ENCODE measurements at places on chromosomes 1 and 21.

- no peak for DNase-seq
Observed at GRCh38 chr1:4467241-4467640, 187.2 kb upstream of the AJAP1 start.

GRCh38 chr1:165695031-165695430 lies 3.3 kb downstream of the ALDH9A1 start:
- no peak for DNase-seq

GRCh38 chr1:156499842-156500542 lies 583 bp downstream of the MEF2D start:
- no peak for DNase-seq

DNA sequence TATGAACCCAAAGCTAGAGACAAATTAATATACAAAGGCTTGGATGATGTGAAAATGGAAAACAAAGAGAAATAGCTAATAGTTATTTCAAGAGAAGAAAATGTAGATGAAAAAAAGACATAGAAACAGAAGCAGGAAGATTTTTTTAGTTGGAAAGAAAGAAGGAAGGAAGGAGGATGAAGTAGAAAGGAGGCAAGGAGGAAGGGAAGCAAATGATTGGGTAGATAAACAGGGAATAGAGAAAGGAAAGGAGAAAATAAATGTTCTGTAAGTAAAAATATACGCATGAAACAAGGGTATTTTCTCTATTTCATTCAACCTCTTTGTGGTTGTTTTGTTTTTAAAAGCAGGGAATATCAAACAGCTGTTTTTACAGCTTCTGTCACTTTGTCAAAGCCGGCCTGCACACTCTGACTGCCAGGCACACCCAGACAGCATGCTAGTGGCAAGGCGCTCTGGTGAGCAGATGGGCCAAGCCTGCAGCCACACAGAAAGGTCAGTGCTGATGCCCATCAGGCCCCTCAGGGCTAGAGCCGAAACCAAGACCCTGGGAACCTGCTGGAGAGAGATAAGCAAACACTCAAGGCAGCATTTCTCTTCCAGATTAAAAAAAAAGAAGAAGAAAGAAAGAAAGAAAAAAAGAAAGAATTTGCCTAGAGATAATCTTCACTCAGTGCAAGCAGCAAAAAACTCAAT lies 72.9 kb upstream of the CTTNBP2NL start:
- no peak for DNase-seq

GRCh38 chr1:11448373-11449099 lies 30.4 kb upstream of the DISP3 start:
- no peak for DNase-seq

Data from stimulated activated CD4-positive, alpha-beta T cell treated with anti-CD3 and anti-CD28 coated beads, Interleukin-15, amount 100 ng/mL, for 1 hour (primary cell).